ENCODE measurements at places on chromosomes 3 and 15.

DNA sequence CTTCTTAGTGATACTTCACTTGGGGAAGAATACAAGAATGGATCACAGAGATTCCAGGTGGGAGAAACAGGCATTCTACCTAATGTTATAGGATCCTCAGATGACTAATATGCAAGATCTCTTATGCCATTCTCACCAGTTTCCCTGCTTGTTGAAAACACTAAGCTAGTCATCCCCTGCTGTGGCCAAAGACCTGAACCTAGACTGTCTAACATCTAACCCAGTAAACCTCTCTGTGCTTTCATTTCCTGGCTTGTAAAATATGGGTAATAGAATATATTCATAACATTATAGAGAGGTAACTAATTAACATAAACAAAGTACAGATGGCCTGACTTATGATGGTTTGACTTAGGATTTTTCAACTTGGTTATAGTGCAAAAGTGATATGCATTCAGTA, 776.3 kb downstream of the TUSC7 start:
- DNase-seq, result no peak

DNA sequence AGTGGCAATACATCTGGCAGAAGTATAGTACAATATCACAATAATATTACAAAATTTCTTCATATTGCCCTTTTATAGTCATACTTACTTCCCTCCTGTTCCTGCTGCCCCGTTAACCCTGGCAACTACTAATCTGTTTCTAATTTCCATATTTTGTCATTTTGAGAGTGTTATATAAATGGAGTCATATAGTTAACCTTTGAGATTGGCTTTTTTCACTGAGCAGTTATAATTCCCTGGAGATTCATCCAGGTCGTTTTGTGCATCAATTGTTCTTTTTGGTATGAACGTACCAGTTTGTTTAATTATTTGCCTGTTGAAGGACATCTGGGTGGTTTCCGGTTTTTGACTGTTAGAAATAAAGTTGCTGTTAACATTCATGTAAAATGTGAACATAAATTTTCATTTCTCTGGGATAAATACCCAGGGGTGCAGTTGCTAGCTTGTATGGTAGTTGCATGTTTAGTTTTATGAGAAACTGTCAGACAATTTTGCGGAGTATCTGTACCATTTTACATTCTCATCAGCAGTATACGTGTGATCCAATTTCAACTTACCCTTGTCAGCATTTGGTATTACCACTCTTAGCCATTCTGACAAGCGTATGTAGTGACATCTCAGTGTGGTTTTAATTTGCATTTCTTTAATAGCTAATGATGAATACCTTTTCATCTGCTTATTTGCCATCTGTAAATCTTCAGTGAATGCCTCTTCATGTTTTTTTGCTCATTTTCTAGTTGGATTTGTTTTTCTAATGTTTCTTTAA, 32.2 kb upstream of the IL20RB start:
- DNase-seq, result no peak

- DNase-seq, result no peak
Measured at GRCh38 chr3:71183549-71183948, 400.0 kb downstream of the FOXP1 start.

GRCh38 chr3:72411126-72411525, 437.1 kb downstream of the SHQ1 start:
- DNase-seq, result no peak

DNA sequence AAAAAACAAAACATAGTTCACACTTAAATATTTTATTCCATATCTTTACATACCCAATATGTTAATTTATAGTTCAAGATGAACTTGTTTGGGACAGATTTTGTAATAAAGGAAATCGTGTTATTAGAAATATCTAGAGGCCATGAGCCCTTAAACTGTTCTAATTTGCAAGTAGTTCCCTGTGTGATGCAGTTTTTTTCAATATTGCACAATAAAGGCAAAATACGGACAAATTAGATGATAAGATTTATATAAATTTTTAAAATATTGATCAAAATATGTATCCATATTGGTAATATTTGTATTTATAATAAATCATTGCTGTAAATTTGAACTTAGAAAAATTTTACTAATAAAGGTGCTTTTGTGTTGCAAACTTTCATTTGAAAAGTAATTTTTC, 23.8 kb downstream of the CTNNB1 start:
- DNase-seq, result no peak

GRCh38 chr3:196886144-196886543, 18.4 kb downstream of the SENP5 start:
- no peak for DNase-seq

DNA sequence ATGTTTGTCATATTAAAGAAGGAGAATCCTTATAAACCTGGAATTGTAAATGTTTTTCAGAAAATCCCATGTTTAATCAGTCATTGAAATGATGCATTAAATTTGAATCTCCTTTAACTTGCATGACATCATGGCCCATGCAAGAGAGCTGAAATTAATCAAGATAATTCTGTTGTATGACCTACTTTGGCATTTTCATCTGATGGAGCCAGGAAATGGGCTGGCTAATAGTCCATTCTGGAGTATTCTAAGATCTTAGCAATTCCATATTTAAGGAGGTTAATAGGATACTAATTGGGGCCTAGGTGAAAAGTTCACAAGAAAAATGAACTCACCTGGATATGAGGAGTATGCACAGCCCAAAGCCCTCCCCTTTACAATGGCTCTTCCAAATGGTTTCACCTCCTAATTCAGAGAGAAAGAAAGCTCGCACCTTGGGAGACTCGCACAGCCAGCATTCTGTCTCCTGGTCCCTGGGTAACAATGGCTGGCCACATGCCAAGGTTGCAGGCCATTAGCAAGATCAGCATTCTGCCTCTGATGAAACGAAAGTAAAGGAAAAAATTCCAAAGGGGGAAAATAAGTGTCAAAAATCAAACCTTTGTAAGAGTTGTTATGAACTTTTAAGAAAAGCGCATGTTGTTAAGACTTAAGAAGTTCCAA, 786.4 kb downstream of the MCTP2 start:
- no peak for DNase-seq

DNA sequence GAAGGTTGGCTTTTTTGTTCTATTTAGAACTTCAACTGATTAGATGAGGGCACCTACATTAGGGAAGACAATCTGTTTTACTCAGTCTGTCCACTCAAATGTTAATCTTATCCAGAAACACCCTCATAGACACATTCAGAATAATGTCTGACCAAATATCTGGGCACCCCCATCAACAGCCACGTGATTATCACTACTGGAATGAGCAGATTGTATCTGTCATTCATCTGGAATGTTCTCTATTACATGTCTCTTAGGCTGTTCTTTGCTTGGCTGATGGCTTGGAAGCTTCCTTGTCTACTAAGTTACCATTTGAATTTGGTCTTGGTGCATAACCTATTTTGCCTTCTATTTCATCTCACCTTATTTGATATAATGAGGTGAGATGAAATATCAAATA, 15.7 kb upstream of the LRRC58 start:
- DNase-seq, result no peak

DNA sequence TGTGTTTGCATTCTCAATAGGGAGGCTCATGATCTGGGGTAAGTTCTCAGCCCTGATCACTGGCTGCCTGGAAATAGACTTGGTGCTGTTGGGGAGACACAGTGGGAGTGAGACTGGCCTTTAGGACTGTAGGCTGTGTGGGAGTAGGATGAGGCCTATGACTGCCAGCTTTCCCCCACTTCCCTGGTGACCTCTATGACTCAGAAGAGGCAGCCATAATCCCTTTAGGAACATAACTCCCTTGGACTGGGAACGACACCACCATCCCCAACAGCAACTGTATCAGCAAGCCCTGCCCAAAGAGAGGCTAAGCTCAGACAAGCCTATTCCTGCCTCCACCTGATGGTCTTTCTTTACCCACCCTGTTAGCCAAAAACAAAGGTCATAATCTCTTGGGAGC, 91.3 kb downstream of the SUCNR1 start:
- no peak for DNase-seq

GRCh38 chr3:78822726-78823125, 945.1 kb downstream of the ROBO1 start:
- no peak for DNase-seq

DNA sequence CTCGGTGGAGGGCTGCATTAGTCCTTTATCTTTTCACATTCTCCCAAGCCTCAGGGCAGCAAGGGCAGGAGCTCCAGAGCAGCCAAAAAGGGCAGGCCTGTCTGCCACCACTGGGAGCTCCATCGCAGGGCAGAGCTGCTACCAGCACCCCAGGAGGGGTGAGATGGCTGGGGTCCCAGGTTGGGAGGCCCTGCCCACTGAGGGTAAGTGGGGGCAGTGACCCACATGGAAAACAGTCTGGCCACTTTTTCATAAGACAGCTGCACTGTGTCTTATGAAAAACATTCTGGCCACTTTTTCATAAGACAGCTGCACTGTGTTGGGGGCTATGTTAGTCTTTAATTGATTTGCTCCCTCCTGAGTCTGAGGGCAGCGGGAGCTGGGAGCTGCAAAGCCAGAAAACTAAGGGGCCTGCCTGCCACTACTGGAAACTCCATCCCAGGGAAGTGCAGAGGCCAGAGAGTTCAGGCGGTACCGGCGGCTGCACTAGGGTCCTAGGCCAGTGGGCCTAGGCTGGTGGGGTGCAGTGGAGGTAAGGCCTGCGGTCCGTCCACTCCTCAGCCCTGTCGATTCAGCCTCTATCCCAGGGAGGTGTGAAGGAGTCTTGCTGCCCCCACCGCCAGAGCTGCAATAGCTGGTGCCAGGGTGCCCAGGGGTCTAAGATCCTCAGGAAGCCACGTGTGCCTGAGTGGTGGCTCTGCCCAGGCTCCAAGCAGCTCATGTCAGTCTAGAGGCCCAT, 45.4 kb downstream of the TMCO5A start:
- DNase-seq, result no peak

GRCh38 chr3:21830541-21830940, 79.5 kb upstream of the ZNF385D start:
- no peak for DNase-seq

DNA sequence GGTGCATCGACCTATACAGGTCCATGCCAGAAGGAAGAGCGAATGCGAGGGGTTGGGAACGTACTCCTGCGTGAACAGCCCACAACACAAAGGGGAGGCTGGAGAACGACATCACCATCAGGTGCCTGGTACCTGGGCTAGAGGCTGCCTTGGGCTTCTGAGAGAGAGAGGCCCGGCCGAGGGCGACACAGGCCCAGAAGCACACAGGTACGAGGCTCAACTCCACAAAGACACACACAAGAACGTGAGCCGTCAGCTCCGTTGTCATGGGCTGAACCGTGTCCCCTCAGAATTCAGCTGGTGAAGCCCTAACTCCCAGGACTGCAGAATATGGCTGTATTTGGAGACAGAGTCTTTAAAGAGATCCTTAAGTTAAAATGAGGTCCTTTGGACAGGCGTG, 134.3 kb downstream of the ATP10A start:
- DNase-seq, result no peak

DNA sequence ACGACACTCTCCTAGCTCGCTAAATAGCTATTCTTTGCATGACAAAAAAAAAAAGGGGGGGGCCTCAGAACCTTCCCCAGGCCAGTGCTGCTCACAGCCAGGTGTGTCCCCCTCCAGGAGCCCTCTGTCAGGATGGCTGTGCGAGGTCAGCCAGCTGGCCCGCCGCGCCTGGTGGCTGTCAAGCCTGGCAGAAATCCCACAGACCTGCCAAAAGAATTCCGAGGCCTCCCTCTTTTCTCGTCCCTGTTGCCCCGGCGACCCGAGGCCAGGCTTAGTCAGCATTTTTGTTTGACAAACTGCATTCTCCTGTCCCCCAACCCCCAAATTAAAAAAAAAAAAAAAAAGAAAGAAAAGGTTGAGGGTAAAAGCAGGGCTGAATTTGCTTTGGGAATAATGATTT, 61.9 kb downstream of the TM4SF4 start:
- DNase-seq, result peak; percentile 48

DNA sequence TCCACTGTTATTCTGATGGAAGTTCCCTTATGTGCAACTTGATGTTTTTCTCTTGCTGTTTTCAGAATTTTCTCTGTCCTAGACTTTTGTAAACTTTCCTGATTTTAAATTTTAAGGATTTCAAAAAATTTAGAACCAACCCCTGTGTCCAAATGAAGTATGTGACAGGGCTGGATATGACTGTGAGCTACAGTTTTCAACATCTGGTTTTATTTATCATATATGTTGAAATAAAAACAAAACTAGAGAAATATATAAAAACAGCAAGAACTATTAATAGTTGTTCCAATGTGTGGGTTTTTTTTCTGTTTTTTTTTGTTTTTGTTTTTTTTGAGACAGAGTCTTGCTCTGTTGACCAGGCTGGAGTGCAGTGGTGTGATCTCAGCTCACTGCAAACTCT, 47.4 kb upstream of the PSMD6 start:
- no peak for DNase-seq

GRCh38 chr3:119357190-119357589, 63.0 kb downstream of the ARHGAP31 start:
- no peak for DNase-seq

DNA sequence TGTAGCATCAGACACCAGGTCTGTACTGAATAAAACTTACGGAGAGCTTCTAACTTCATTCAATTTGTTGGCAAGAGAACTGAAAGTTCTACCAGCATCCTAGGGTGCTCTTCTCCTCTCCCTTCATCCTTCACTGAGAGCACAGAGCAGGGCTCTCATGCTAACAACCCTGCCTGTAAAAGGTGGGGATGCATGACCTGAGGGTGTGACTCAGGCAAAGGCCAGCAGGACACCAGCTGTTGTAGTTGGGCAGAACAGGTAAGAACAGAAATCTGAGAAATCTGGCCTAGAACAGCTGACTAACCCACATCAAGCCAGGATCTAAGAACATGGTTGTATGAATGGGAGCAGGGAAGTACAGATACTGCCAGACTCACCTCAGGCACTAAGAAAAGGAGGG, 64.2 kb downstream of the MYLK start:
- no peak for DNase-seq

DNA sequence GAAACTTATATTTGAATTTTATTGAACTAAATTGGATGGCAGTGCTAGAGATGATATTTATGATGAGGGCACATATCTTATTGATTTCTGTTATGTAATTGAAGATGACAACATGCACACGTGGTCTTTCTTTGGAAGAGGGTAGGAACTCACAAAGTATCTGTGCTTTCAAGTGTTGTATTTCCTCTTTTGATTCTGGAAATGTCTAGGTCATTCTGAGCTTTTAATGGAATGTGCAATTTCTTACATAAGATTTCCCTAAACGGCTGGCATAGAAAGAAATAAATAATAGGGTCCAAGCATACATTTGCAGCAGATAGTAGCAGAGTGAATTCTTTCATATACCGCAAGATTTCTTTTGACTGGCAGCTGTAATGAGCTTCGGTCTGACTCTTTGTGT, 10.1 kb upstream of the GPR171 start:
- no peak for DNase-seq

DNA sequence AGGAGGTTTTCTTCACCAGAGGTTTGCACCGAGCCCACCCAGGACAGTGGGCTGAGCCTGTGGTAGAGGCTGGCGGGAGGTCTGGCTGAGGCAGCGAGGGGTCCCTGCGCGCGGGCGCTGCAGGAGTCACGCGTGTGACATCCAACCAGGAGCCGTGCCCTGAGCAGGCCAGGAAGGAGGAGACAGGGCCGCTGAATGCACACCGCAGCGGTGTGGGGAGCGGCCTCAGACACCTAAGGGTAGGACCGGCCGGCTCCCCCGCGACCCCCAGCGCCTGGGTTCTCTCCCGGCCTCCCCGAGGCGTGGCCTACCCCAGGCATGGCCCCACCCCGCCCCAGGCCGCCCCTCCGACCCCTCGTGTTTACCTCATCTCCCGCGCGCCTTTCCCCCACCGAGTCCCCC, 412 bp downstream of the SLC41A3 start:
- DNase-seq, result peak; percentile 60
